ENCODE measurements at places on chromosomes 6 and 20.

GRCh38 chr6:16336911-16337294, 98.5 kb downstream of the GMPR start:
- H3K4me3 ChIP-seq = no peak overlapping the region
- H3K4me1 ChIP-seq = peaks cover 15% of the 10 kb centered on the region
- H3K36me3 ChIP-seq = no peaks in the 10 kb centered on the region

GRCh38 chr6:168032005-168032760, 34.7 kb downstream of the KIF25 start:
- peaks cover 28% of the 10 kb centered on the region for H3K4me1 ChIP-seq
- no peak for DNase-seq
- peak overlapping the region; percentile 55 for H3K27ac ChIP-seq
- no peak overlapping the region for H3K4me3 ChIP-seq

DNA sequence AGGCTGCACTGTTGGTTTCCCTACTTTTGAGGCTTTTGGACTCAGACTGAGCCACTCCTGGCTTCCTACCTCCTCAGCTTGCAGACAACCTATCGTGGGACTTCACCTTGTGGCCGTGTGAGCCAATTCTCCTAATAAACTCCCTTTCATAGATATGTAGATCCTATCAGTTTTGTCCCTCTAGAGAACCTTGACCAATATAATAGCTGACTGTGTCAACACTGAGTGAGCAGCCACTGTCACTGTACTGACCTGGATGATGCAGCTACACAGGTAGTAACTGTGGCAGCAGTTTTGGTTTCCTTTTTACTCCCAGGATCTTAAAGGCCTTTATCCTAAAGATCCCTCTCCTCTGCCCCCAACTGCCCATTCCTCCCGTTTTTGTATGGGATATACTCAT, 70.2 kb downstream of the SLC22A3 start:
- no peaks in the 10 kb centered on the region for H3K4me1 ChIP-seq
- no peaks in the 10 kb centered on the region for H3K27me3 ChIP-seq
- no peaks in the 10 kb centered on the region for H3K36me3 ChIP-seq
- no peak overlapping the region for H3K4me3 ChIP-seq
- DNase-seq = no peak

DNA sequence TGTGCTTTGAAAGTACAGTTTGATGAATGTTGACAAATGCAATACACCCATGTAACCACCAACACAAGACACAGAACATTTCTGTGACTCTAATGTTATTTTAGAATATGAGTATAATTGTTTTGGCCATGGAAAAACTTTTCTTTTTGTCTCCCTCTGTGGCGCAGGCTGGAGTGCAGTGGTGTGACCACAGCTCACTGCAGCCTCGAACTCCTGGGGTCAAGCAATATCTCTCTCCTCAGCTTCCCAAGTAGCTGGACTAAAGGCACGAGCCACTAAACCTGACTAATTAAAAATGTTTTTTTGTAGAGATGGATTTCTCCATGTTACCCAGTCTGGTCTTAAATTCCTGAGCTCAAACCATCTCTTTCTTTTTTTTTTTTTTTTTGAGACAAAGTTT, 20.3 kb upstream of the BCAS4 start:
- no peak for DNase-seq
- no peak overlapping the region for H3K27ac ChIP-seq
- no peaks in the 10 kb centered on the region for H3K36me3 ChIP-seq

DNA sequence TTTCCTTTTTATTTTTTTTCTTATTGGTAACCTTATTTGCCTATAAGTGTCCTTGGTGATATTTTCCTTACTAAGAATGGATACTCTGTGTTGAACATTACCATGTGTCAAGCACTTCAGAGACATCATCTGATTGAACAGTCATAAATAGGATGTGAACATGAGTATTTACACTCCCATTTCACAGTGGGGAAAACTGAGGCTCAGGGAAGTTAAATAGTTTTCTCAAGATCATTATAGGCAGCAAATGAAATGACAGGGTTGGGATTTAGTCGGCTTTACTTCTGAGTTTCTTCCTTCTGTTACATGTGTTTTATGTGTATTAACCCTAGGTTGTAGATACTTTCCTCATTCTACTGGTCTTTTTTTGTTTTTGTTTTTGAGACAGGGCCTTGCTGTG, 35.3 kb downstream of the TPX2 start:
- H3K27me3 ChIP-seq = no peaks in the 10 kb centered on the region
- peaks cover 64% of the 10 kb centered on the region for H3K36me3 ChIP-seq
- H3K27ac ChIP-seq = no peak overlapping the region
- H3K4me1 ChIP-seq = no peaks in the 10 kb centered on the region
- no peak for DNase-seq

GRCh38 chr20:24098886-24099285, 110.3 kb upstream of the GGTLC1 start:
- no peak overlapping the region for H3K4me3 ChIP-seq
- H3K27ac ChIP-seq = no peak overlapping the region
- H3K36me3 ChIP-seq = no peaks in the 10 kb centered on the region
- 0 out of 2 replicates have a peak, but pooled peaks cover 2% of the 10 kb centered on the region for H3K27me3 ChIP-seq
- H3K4me1 ChIP-seq = no peaks in the 10 kb centered on the region

DNA sequence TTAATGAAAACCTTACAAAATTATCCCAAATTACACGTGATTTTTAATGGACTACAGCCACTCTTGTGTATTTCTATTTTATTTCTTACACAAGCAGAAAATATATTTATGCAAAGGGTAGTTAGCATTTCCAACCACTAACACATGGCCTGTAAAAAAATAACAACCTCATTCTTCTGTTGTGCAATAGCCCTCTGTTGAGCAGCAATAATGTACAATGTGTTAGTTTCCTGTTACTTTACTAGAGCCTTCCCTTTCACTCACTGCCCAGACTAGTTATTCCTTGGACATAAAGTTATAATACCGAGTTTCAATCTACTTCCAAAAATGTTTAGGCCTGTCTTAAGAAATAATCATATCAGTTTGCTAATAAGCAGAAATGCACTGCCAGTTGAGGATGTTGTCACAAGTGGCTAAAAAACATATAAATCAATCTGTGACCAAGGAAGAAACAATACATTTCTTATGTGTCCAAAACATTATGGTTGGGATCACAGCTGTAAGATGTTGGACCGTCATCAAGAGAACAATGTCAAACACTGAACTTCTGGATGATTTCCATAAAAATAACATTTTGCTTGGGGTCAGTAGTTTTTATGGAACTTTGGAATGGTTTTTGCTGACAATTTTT, 73.6 kb upstream of the RNF146 start:
- H3K4me1 ChIP-seq = no peaks in the 10 kb centered on the region
- H3K27me3 ChIP-seq = peaks cover 2% of the 10 kb centered on the region
- H3K36me3 ChIP-seq = no peaks in the 10 kb centered on the region
- no peak overlapping the region for H3K27ac ChIP-seq

- no peak for DNase-seq
- no peak overlapping the region for H3K27ac ChIP-seq
Measured at GRCh38 chr6:37041521-37041920, 36.1 kb downstream of the FGD2 start.

GRCh38 chr6:43786664-43787329, 16.8 kb downstream of the VEGFA start:
- H3K27me3 ChIP-seq = no peaks in the 10 kb centered on the region
- no peak for DNase-seq

DNA sequence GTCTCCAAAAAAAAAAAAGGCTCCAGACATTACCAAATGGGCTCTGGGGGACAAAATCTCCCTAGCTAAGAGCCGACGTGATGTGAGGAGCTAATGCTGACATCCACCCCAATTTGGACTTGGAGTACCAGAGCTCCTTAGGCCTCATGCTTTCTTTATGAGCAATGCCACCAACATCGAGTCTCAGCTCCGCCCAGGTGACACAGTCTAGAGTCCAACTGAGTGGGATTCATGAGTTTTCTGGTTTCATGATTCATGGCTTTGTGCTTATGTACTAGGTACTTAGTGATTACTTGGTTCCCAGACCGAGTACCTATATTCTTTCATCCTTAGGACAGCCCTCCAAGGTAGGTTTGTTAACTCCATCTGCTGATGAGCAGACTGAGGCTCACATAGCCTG, 4.4 kb downstream of the ANKRD60 start:
- H3K4me1 ChIP-seq = no peaks in the 10 kb centered on the region
- peaks cover 3% of the 10 kb centered on the region for H3K27me3 ChIP-seq
- DNase-seq = no peak
- H3K4me3 ChIP-seq = no peak overlapping the region
- no peak overlapping the region for H3K27ac ChIP-seq

DNA sequence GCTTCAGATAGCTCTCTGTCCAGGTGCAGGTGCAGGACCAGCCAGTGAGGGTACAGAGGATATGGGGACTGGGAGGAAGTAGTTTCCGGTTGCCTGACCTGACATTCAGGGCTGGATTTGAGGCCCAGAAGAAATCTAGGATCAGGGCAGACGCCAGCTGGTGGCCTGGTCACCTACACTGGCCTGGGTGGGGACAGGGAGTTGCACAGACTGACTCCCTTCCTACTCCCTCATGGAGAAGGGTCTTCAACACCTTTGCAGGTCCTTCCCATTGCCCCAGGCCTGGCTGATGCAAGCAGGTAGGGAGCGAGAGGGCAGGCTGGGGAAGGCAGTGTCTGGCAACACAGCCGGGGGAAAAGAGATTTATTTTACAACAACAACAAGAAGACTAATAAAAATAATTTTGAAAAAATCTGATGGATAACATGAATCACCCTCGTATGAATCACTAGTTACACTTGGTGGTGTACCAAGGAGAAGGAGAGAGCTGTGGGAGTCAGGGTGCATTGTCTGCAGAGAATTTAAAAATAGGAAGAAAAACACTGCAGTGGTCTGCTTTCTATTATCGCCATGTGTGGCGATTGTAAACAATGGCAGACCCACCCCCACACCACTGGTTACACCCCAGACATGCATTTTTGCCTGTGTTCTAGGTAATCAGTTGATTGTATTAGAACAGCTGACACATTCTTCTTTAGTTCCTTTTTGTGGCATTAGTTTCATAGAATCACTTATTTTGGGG, 62.3 kb upstream of the SNX9 start:
- H3K27me3 ChIP-seq = no peaks in the 10 kb centered on the region
- H3K36me3 ChIP-seq = no peaks in the 10 kb centered on the region
- peaks cover 74% of the 10 kb centered on the region for H3K4me1 ChIP-seq
- DNase-seq = peak; percentile 79
- H3K27ac ChIP-seq = peak overlapping the region; percentile 94
- no peak overlapping the region for H3K4me3 ChIP-seq

- DNase-seq = no peak
- no peak overlapping the region for H3K27ac ChIP-seq
- H3K36me3 ChIP-seq = peaks cover 3% of the 10 kb centered on the region
- H3K4me1 ChIP-seq = no peaks in the 10 kb centered on the region
- no peak overlapping the region for H3K4me3 ChIP-seq
Measured at GRCh38 chr6:160005861-160006540, 37.1 kb downstream of the IGF2R start.

- DNase-seq = no peak
- no peak overlapping the region for H3K27ac ChIP-seq
- no peak overlapping the region for H3K4me3 ChIP-seq
- no peaks in the 10 kb centered on the region for H3K27me3 ChIP-seq
Measured at GRCh38 chr6:118715376-118715775, 64.0 kb upstream of the CEP85L start.

DNA sequence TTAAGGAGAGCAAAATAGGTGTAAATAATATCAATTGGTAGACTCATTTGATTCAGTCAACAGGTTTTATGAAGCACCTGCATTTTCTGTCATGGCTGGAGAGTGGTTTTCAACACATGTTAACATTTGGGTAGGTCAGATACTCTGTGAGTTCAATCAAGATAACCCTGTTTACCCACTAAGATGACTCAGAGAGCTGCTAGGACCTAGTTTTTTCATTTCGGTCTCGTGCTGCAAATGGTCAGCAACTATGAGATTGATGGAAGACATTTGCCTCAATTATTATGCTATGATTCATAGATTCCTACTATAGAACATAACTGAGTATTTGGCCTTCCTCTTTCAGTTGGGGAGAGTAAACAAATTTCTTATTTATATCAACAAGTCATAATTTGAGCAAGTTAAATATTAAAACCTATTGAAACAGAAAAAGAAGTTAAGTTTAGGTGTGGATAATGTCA, 391.4 kb upstream of the CITED2 start:
- H3K27me3 ChIP-seq = no peaks in the 10 kb centered on the region
- no peaks in the 10 kb centered on the region for H3K36me3 ChIP-seq
- H3K4me1 ChIP-seq = peaks cover 43% of the 10 kb centered on the region
- DNase-seq = peak; percentile 86
- H3K4me3 ChIP-seq = no peak overlapping the region

DNA sequence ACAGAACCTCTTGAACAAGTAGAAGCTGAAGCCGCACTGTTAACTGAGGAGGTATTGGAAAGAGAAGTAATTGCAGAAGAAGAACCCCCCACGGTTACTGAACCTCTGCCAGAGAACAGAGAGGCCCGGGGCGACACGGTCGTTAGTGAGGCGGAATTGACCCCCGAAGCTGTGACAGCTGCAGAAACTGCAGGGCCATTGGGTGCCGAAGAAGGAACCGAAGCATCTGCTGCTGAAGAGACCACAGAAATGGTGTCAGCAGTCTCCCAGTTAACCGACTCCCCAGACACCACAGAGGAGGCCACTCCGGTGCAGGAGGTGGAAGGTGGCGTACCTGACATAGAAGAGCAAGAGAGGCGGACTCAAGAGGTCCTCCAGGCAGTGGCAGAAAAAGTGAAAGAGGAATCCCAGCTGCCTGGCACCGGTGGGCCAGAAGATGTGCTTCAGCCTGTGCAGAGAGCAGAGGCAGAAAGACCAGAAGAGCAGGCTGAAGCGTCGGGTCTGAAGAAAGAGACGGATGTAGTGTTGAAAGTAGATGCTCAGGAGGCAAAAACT, 40.1 kb downstream of the ZBTB2 start:
- no peak overlapping the region for H3K27ac ChIP-seq
- no peaks in the 10 kb centered on the region for H3K27me3 ChIP-seq
- H3K4me3 ChIP-seq = no peak overlapping the region
- H3K4me1 ChIP-seq = no peaks in the 10 kb centered on the region
- DNase-seq = no peak

- no peaks in the 10 kb centered on the region for H3K36me3 ChIP-seq
- H3K4me1 ChIP-seq = no peaks in the 10 kb centered on the region
- H3K27me3 ChIP-seq = no peaks in the 10 kb centered on the region
- no peak for DNase-seq
- H3K4me3 ChIP-seq = no peak overlapping the region
Measured at GRCh38 chr6:4584801-4585200, 191.4 kb upstream of the CDYL start.

GRCh38 chr6:43297644-43298564, at the start of gene SLC22A7:
Gene SLC22A7, plus strand, starts transcription at chr6:43298260. Its CDS starts 99 bp downstream, at chr6:43298359.
- no peaks in the 10 kb centered on the region for H3K27me3 ChIP-seq
- no peaks in the 10 kb centered on the region for H3K36me3 ChIP-seq
- H3K4me1 ChIP-seq = no peaks in the 10 kb centered on the region

Data from Panc1 (cell line).